ENCODE measurements at places on chromosomes 6 and 20.

GRCh38 chr6:141326426-141326825 lies 806.3 kb upstream of the GJE1 start:
- no peak for DNase-seq

- no peak for DNase-seq
Measured at GRCh38 chr6:137811121-137811915, 55.7 kb upstream of the TNFAIP3 start.

GRCh38 chr6:34688956-34689355 lies 7.6 kb downstream of the ILRUN start:
- DNase-seq, result no peak

GRCh38 chr6:166627875-166628801 lies 1.1 kb upstream of the RPS6KA2 start:
- peak; percentile 83 for DNase-seq

- no peak for DNase-seq
Measured at GRCh38 chr6:167704396-167704901, 122.3 kb upstream of the AFDN start.

DNA sequence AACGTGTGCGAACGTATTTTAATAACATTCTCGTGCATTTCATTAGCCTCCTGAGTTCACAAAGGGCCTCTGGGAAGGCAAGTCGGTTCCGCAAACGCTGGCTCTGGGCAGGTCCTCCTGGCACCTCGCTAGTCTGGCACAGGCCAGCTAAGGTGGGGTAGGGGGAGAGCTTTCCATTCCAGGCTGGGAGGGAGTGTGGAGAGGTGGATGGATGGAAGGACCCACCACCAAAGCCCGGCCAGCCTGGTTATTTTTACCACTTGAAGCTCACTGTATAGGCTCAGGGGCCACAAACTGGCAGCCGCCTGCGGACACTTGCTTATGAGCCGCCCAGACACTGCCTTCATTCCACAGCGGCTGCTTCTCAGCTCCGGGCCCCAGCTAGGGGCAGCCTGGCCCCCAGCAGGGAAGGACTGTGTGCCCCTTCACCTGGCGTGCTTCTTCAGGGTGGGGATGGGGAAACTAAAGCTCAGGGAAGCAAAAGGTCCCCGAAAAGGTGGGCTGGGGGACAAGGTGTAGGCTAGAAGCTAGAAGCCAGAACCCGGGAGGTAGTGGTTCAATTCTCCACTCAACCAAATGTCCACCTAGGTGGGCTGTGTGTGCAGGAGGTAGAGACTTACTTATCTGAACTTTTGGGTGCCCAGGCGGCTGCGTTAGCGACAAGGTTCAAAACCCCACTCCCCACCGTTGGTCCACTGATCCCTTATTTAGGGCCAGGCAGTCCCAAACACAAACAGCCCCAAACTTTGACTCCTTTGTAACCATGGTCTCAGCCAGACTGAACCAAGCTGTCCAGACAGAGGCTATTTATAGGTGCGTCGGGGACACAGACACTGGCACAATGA lies 1.7 kb downstream of the PMEPA1 start:
- DNase-seq, result no peak

GRCh38 chr20:43538878-43539700 lies 19.7 kb upstream of the SGK2 start:
- DNase-seq, result no peak

- DNase-seq, result no peak
Measured at GRCh38 chr6:42104095-42104803, 38.2 kb downstream of the C6orf132 start.

GRCh38 chr6:17706580-17707370 lies at the start of gene NUP153:
Gene NUP153 (minus strand): TSS chr6:17706925. CDS start chr6:17706387, 538 bp downstream.
- DNase-seq, result peak; percentile 92

- DNase-seq, result no peak
Measured at GRCh38 chr6:97438011-97438671, 155.1 kb upstream of the MMS22L start.

DNA sequence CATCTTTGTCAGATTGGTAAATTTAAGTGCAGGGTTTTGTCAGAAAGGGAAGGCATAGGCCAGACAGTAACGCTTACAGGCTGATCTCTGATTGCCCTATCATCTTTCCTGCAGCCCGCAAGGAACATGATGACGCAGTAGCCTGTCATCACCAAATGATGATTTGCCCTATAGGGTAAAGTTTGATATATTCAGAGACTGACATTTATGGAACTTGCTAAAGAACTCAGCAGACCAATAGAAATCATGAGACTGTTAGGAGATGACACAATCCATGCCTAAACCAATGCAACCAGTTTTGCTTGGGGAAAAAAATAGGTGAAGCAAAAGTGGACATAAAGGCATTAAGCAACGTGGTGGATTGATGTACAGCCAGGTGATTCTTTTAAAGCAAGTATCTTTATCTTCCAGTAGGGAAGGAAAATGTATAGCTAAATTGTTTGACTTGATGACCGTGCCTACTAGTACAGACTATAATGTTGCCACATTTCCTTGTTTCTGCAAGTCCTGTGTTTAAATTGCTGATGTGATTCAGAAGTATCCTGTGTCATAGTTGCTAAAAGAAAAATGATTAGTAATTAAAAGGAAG lies 2.4 kb downstream of the NUS1 start:
- no peak for DNase-seq

- DNase-seq, result no peak
Measured at GRCh38 chr6:50381099-50381415, 331.3 kb upstream of the DEFB112 start.

GRCh38 chr6:24798740-24799540 lies at the start of gene ARMH2:
Gene ARMH2 (minus strand): TSS chr6:24798917. CDS start chr6:24798857, 60 bp downstream.
- DNase-seq, result no peak

DNA sequence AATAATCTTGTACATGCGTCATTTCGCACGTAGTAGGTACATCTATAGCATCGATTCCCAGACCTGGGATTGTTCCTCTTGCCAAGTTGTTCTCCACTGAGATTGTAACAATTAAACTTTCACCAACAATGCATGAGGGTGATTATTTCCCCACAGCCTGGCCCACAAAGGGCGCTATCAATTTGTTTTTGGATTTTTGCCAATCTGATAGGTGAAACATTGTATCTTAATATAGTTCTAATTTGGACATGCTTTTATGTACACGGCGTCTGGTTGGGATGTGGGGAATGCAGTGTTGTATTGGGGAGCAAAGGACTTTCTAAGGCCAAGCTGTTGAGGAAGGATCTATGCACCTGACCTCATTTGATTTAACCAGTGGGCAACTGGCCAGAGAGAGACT lies 59.5 kb downstream of the VEGFA start:
- no peak for DNase-seq

GRCh38 chr6:5559651-5560050 lies 298.3 kb downstream of the FARS2 start:
- DNase-seq, result no peak

Measured in NCI-H1092 treated with DMSO at 0.1 percent for 48 hours (cell line).